ENCODE measurements at places on chromosomes 6 and 20.
A peak's percentile ranks its signal among the peaks of the same experiment; 100 is the strongest.

- no peak overlapping the region for H3K4me3 ChIP-seq
- no peaks in the 10 kb centered on the region for H3K27me3 ChIP-seq
- no peak overlapping the region for H3K27ac ChIP-seq
- peaks cover 19% of the 10 kb centered on the region for H3K4me1 ChIP-seq
These were observed 10.6 kb downstream of the CEP250 start for GRCh38 chr20:35465976-35466375.

DNA sequence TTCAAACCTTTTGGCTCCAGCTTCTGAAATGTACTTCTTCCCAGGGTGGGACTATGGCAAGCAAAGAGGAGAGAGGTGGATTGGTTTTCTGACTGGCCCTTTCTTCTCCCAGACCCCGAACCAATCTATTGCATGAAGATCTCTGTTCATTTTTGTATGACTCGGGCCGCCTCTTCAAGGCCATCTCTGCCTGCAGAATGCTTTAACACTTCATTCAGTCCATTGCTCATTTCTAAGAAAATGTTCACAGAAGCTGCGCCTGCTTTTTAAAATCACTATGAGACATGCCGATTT lies 1.6 kb downstream of the VGLL2 start:
- H3K27me3 ChIP-seq, result peaks cover 4% of the 10 kb centered on the region
- no peaks in the 10 kb centered on the region for H3K36me3 ChIP-seq
- no peak overlapping the region for H3K4me3 ChIP-seq
- DNase-seq, result no peak
- H3K27ac ChIP-seq, result no peak overlapping the region

DNA sequence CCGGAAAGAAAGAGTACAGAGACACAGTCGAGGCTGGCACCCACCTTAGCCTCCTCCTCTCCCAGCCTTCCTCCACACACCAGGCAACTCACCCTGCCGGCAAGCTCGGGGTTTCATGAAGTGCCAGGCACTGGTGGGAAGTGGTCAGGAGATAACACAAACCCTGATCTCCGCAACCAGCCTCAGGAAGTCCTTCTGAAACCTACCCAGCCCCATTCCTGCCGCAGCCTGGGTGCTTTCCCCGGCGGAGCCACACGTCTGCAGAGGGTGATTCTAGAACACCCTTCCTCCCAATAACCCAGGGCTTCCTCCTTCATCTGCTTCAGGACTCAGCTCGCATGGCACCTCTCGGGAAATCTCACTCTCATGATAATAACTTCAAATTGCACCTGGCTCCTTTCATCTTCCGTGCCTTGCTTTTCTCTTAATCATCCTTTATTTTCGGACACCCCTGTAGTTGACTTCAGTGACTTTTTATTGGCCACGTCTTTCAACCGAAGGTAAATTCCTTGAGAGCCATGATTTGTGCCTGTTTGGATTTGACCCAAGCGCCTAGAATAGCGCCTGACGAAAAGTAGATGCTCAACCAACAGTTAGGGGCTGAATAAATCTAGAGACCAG lies 8.7 kb upstream of the HLA-E start:
- no peaks in the 10 kb centered on the region for H3K4me1 ChIP-seq
- no peak for DNase-seq
- H3K27me3 ChIP-seq, result no peaks in the 10 kb centered on the region
- H3K36me3 ChIP-seq, result no peaks in the 10 kb centered on the region
- H3K4me3 ChIP-seq, result no peak overlapping the region

DNA sequence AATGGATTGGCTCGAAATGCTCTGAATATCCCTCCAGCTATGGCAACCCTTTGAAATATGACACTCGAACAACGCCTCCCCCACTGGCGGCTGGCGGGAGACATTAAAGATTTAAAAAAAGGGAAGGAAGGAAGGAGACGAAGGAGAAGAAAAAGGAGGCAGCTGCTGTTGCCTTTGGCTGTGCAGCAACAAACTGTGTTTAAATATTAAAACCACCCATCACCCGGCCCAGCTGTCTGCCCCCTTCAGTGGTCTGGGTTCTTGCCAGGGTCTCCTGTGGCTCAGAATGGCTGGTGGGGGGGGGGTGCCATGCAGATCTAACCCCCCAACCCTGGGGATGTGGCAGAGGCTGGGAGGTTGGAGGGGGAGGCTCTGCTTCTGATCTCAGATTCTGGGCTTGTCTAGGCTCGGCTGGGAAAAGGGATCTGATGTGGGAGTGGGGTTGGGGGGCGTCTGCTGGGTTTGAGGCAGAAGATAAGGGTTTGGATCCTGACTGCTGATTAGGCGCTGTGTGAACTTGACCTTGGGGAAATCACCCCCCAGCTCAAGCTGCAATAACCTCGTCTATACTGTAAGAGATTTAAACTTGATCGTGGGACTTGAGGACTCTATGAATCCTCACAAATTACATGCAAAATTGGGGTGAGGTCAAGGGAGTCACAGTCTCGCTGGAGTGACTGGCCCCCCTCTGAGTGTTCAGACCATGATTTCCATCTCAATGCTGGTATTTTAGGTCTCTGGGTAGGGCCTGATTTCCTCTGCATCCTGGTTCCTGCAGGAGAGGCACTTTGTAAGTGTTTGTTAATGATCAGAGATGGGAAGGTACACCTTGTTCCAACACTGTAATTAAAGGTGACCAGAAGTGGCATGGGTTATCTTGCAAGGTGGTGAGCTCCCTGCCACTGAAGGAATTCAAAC lies 40.3 kb upstream of the BLCAP start:
- no peak overlapping the region for H3K4me3 ChIP-seq
- H3K27me3 ChIP-seq, result peaks cover 74% of the 10 kb centered on the region
- H3K4me1 ChIP-seq, result no peaks in the 10 kb centered on the region

GRCh38 chr6:6494677-6495076 lies 93.8 kb upstream of the LY86 start:
- no peak overlapping the region for H3K27ac ChIP-seq
- peak; percentile 30 for DNase-seq
- no peaks in the 10 kb centered on the region for H3K36me3 ChIP-seq
- no peaks in the 10 kb centered on the region for H3K27me3 ChIP-seq
- no peak overlapping the region for H3K4me3 ChIP-seq
- no peaks in the 10 kb centered on the region for H3K4me1 ChIP-seq

GRCh38 chr20:5737619-5737953 lies 12.6 kb upstream of the SHLD1 start:
- no peak overlapping the region for H3K27ac ChIP-seq
- no peaks in the 10 kb centered on the region for H3K27me3 ChIP-seq
- no peaks in the 10 kb centered on the region for H3K36me3 ChIP-seq
- no peak overlapping the region for H3K4me3 ChIP-seq

GRCh38 chr20:37452236-37452635 lies 68.8 kb upstream of the NNAT start:
- no peak overlapping the region for H3K4me3 ChIP-seq
- no peaks in the 10 kb centered on the region for H3K4me1 ChIP-seq
- no peaks in the 10 kb centered on the region for H3K36me3 ChIP-seq
- DNase-seq, result no peak
- H3K27me3 ChIP-seq, result no peaks in the 10 kb centered on the region

DNA sequence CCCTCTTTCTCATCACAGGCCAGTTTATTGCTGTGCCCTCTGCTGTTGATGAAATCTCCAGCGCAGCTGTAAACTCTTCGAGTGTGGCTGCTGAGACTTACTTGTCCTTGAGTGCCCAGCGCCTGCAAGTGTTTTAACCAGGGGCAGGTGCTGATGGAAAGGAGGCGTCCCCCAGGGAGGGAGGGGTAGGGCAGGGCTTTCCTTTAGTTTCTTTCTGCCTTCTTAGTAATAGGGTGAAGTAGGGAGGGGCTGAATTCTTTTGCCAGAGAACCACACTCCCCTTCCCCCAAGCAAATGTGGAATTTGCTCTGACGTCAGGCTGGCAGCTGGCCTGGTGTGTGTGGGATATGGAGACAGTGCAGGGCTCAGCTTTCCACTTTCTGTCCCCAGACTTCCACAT lies 61.2 kb downstream of the IGF2R start:
- no peak overlapping the region for H3K4me3 ChIP-seq
- DNase-seq, result peak; percentile 81
- peaks cover 5% of the 10 kb centered on the region for H3K36me3 ChIP-seq

DNA sequence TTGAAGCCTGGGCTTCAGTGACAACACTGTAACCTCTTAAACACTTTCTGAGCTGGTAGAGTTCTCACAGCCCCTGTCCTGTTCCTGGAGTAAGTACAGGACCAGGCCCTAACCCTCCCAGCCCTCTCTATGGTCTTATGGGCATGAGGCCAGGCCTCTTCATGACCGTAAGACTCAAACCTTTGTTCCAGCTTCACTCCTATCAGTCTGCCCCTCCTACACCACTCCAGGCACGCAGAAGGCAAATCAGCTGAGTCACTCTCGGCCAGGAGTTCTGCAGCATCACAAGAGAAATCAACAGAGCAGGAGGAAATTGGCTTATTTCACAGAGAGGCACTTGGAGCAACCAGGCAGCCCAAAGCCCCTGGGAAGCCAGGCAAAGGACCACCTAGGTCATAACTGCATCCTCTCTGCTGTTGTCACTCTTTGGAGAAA lies 25.3 kb upstream of the CHD6 start:
- H3K4me3 ChIP-seq, result no peak overlapping the region
- no peaks in the 10 kb centered on the region for H3K27me3 ChIP-seq
- DNase-seq, result no peak
- no peaks in the 10 kb centered on the region for H3K4me1 ChIP-seq

DNA sequence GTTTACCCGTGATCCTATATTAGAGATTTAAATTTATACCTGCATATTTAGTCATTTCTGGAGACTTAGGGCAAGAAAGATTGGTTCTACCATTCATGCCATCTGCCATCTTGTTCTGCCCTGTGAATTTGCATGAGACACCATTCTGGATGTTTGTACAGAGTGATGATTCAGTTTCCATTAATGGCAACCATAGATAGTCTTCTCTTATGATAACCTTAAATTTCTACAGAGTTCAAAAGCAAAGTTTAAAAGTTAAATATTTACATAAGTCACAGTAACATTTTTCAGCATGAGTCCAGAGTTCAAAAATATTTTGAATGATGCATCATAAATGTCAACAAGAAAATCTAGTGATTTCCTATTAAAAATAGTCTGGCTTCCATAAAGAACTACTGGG lies 23.2 kb downstream of the PLCB1 start:
- H3K27me3 ChIP-seq, result no peaks in the 10 kb centered on the region
- H3K4me1 ChIP-seq, result no peaks in the 10 kb centered on the region
- no peak overlapping the region for H3K27ac ChIP-seq
- H3K4me3 ChIP-seq, result no peak overlapping the region

- no peaks in the 10 kb centered on the region for H3K27me3 ChIP-seq
- no peak overlapping the region for H3K4me3 ChIP-seq
- H3K27ac ChIP-seq, result no peak overlapping the region
- DNase-seq, result no peak
- H3K36me3 ChIP-seq, result no peaks in the 10 kb centered on the region
These were observed 249.7 kb upstream of the AFDN start for GRCh38 chr6:167576828-167577503.

- DNase-seq, result no peak
- H3K27ac ChIP-seq, result peak overlapping the region; percentile 26
- H3K4me3 ChIP-seq, result no peak overlapping the region
- no peaks in the 10 kb centered on the region for H3K4me1 ChIP-seq
- H3K27me3 ChIP-seq, result no peaks in the 10 kb centered on the region
These were observed 95.2 kb downstream of the ANKRD60 start for GRCh38 chr20:58133020-58133808.

- H3K27ac ChIP-seq, result no peak overlapping the region
- H3K27me3 ChIP-seq, result no peaks in the 10 kb centered on the region
- no peak overlapping the region for H3K4me3 ChIP-seq
- DNase-seq, result no peak
These were observed 95.5 kb downstream of the ECT2L start for GRCh38 chr6:138891255-138891986.

DNA sequence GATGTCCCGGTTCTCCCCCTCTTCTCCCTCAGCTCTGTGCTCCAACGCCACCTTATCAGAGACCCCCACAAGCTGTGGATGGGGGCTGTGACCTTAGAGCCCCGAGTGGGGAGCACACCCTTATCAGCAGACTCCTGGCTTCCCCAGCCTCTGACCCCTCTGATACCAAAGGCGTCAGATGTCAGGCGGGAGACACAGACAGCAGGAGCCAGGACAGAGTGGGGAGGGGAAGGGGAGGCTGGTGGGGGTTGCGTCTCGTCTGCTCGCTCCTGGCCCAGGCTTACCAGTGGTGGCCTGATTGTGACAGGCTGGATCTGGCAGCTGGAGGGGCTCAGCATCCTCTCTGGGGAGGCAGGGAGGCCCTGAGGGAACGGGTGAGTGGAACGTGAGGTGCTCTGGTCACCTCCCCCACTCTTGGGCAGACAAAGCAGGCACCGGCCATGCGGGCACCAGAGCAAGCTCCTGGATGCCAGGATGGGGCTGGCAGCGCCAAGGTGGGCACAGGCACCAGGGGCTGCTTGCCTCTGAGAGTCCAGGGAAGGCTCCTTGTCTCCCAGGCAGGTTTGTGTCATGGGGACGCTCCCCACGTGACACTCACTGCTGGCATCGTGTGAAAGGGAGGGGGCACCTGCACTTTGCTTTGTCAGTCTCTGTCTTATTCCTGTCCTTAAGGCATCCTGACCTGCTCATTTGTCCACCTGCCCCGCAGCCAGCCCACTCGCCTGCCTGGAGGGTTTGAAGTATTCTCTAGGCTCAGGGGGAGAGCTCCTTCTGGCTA lies 27.8 kb upstream of the GATA5 start:
- no peak overlapping the region for H3K4me3 ChIP-seq
- no peaks in the 10 kb centered on the region for H3K27me3 ChIP-seq
- no peak overlapping the region for H3K27ac ChIP-seq
- no peaks in the 10 kb centered on the region for H3K36me3 ChIP-seq
- no peak for DNase-seq
- no peaks in the 10 kb centered on the region for H3K4me1 ChIP-seq

- H3K4me1 ChIP-seq, result peaks cover 45% of the 10 kb centered on the region
- no peak for DNase-seq
- no peak overlapping the region for H3K27ac ChIP-seq
- peak overlapping the region; percentile 82 for H3K4me3 ChIP-seq
These were observed 4.9 kb downstream of the TNFAIP3 start for GRCh38 chr6:137871831-137872454.

- H3K4me3 ChIP-seq, result no peak overlapping the region
- no peaks in the 10 kb centered on the region for H3K4me1 ChIP-seq
These were observed 66.7 kb upstream of the E2F3 start for GRCh38 chr6:20334962-20335361.

- H3K27ac ChIP-seq, result peak overlapping the region; percentile 82
- no peak overlapping the region for H3K4me3 ChIP-seq
- H3K27me3 ChIP-seq, result no peaks in the 10 kb centered on the region
These were observed 170.6 kb upstream of the QKI start for GRCh38 chr6:163243692-163244589.

- H3K4me1 ChIP-seq, result no peaks in the 10 kb centered on the region
- no peaks in the 10 kb centered on the region for H3K36me3 ChIP-seq
- no peak for DNase-seq
- no peak overlapping the region for H3K27ac ChIP-seq
These were observed 77.1 kb downstream of the LMBRD1 start for GRCh38 chr6:69719602-69720193.

DNA sequence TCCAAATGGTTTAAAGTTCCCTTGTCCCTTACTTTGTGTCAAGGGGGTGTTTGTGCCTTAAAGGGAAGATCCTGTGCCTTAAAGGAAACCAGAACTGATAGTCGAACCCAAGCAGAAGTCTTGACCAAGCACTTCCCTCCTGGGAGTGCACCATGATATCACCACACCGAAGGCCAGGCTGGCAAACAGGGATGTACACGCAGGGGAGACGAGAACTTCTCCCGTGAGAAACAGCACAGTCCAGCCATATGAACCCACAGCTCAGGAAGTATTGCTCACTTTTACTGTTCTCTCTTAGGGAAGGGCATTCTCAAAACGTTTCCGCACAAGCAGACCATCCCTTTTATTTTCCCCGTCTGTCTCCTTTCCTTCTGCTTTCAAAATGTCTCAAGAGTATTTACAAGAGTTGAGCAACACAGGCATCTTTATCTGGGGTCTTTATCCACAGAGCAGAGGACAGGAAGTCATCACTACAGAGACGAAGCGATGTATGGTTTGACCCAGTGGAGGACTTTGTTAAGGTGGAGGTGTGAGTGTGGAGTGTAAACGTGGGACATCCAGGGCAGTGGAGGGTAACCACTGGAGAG lies 12.8 kb upstream of the SERPINB1 start:
- H3K4me1 ChIP-seq, result peaks cover 61% of the 10 kb centered on the region
- H3K27me3 ChIP-seq, result no peaks in the 10 kb centered on the region
- peak overlapping the region; percentile 46 for H3K4me3 ChIP-seq

All from tibial nerve (tissue), 4 donors.